ENCODE measurements at places on chromosomes 2 and 18.

- no peaks in the 10 kb centered on the region for H3K27me3 ChIP-seq
- H3K4me3 ChIP-seq, result no peak overlapping the region
- peak; percentile 51 for DNase-seq
- H3K36me3 ChIP-seq, result no peaks in the 10 kb centered on the region
- peaks cover 38% of the 10 kb centered on the region for H3K4me1 ChIP-seq
These were observed 131.5 kb downstream of the SOCS6 start for GRCh38 chr18:70420146-70420898.

DNA sequence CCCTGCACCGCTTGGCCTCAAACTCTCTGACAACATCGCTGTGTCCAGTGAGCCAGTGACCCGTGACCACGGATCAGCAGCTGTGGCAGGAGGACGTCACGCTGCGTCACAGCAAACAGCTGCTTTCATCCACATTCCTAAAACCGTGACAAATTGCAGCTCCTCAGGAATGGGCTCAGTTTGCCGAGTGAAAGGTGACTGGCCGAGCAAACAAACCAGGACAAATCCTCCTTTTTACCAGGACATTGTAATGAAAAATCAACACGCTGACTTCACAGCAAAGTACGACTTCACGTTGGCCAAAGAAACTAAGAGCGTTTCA is 57.6 kb downstream of the PXDN start:
- no peaks in the 10 kb centered on the region for H3K27me3 ChIP-seq
- peaks cover 9% of the 10 kb centered on the region for H3K4me1 ChIP-seq
- no peaks in the 10 kb centered on the region for H3K36me3 ChIP-seq
- H3K4me3 ChIP-seq, result no peak overlapping the region
- no peak for DNase-seq
- no peak overlapping the region for H3K27ac ChIP-seq

GRCh38 chr2:159944874-159945273 is 117.5 kb downstream of the PLA2R1 start:
- no peaks in the 10 kb centered on the region for H3K36me3 ChIP-seq
- no peak for DNase-seq
- H3K4me1 ChIP-seq, result peaks cover 42% of the 10 kb centered on the region
- no peak overlapping the region for H3K4me3 ChIP-seq
- H3K27me3 ChIP-seq, result no peaks in the 10 kb centered on the region
- H3K27ac ChIP-seq, result no peak overlapping the region

GRCh38 chr18:59550174-59550516 is 147.1 kb downstream of the CCBE1 start:
- no peaks in the 10 kb centered on the region for H3K27me3 ChIP-seq
- H3K4me3 ChIP-seq, result no peak overlapping the region
- no peaks in the 10 kb centered on the region for H3K4me1 ChIP-seq
- no peaks in the 10 kb centered on the region for H3K36me3 ChIP-seq

DNA sequence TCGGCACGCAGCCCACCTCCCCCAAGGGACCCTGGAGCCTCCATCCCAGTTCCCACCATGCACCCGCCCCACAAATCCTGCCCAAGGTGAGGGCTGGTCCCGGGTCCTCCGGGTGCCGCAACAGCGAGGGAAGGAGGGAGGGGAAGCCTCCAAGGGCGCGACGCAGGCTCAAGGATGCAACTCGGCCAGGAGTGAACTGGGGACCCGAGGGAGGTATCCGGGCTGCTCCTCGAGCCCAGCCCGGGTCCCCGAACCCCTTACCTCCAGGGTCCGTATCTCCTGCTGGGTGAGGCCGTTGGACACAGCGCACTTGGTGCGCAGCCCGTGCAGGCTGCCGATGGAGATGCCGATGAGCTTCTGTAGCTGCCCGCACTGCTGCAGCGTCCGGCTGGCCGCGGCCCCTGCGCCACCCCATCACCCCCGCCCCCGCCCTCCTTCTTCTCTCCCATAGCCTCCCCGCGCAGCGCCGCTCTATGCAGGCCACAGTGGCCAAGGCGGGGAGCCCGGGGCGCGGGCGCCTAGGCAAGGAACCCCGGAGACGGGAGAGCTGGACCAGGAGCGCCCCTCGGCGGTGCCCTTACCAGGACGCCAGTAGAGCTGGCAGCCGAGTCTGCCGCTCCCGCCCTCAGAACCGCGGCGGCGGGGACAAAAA is 124.1 kb downstream of the ANKRD30BL start:
- DNase-seq, result peak; percentile 3
- peaks cover 15% of the 10 kb centered on the region for H3K27me3 ChIP-seq
- H3K4me1 ChIP-seq, result no peaks in the 10 kb centered on the region
- H3K36me3 ChIP-seq, result no peaks in the 10 kb centered on the region
- H3K27ac ChIP-seq, result no peak overlapping the region

DNA sequence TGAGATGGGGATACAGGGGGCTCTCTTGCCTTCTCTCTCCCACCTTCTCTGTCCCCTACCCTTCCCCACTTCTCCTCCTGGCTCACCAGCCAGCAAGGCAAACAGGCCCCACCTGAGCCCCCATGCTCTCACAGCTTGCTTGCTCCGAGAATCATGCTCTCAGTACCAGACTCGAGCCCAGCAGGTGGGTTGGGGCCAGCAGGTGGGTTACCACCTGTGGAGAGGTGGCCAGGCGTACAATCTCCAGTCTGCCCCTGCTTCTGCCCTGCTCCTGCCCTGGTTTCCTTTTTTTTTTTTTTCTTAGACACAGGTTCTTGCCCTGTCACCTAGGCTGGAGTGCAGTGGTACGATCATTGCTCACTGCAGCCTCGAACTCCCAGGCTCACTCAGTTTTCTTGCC is 214.5 kb downstream of the SH3RF3 start:
- no peaks in the 10 kb centered on the region for H3K27me3 ChIP-seq
- no peak for DNase-seq
- H3K4me3 ChIP-seq, result no peak overlapping the region
- H3K36me3 ChIP-seq, result no peaks in the 10 kb centered on the region

DNA sequence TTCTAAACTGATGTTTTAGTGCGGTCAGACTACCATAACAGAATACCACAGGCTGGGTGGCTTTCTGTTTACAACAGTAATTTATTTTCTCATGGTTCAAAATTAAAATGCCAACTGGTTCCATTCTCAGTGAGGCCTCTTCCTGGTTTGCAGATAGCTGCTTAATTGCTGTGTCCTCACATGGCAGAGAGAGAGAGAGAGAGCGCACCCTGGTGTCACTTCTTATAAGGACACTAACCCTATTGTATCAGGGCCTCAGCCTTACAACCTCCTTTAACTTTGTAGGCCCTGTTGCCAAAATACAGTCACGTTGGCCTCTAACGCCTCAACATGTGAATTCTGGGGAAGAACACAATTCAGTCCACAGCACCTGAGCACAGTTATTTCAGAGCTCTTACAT is 37.5 kb upstream of the ZNF385B start:
- DNase-seq, result peak; percentile 28
- no peak overlapping the region for H3K4me3 ChIP-seq
- no peaks in the 10 kb centered on the region for H3K4me1 ChIP-seq
- no peaks in the 10 kb centered on the region for H3K27me3 ChIP-seq
- no peak overlapping the region for H3K27ac ChIP-seq
- H3K36me3 ChIP-seq, result no peaks in the 10 kb centered on the region

- DNase-seq, result no peak
- H3K27ac ChIP-seq, result no peak overlapping the region
- H3K4me1 ChIP-seq, result no peaks in the 10 kb centered on the region
- no peak overlapping the region for H3K4me3 ChIP-seq
- no peaks in the 10 kb centered on the region for H3K27me3 ChIP-seq
These were observed 63.4 kb downstream of the MYO5B start for GRCh38 chr18:50131591-50131990.

DNA sequence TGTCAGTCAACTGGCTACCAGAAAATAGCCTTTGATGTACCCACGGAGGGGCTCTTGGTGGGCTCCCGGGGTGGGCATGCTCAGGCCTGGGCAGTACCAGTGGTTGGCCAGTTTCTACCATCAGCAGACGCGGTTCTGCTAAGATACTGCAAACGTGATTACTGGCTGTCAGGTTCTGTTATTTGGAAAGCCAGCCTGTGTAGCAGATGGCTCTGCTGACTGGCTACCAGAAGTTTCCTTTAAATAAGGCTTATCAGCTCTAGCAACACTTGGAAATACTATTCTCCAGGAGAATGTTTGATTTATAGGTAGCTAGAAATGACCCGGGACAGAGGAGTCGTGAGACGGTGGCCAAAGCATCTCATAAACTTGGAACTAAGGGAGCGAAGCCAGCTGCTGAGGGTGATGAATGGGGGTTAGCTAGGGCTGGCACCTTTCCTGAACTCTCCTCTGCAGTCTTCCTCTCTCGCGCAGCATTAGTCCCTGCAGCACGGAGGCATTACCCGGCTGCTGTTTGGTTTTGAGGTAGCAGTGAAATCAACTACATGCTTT is 171.9 kb downstream of the AGAP1 start:
- H3K4me3 ChIP-seq, result no peak overlapping the region
- peaks cover 2% of the 10 kb centered on the region for H3K4me1 ChIP-seq
- DNase-seq, result peak; percentile 73
- H3K27me3 ChIP-seq, result peaks cover 8% of the 10 kb centered on the region

GRCh38 chr2:9813312-9814128 is 29.8 kb upstream of the TAF1B start:
- no peak overlapping the region for H3K27ac ChIP-seq
- peak; percentile 61 for DNase-seq
- no peaks in the 10 kb centered on the region for H3K36me3 ChIP-seq

DNA sequence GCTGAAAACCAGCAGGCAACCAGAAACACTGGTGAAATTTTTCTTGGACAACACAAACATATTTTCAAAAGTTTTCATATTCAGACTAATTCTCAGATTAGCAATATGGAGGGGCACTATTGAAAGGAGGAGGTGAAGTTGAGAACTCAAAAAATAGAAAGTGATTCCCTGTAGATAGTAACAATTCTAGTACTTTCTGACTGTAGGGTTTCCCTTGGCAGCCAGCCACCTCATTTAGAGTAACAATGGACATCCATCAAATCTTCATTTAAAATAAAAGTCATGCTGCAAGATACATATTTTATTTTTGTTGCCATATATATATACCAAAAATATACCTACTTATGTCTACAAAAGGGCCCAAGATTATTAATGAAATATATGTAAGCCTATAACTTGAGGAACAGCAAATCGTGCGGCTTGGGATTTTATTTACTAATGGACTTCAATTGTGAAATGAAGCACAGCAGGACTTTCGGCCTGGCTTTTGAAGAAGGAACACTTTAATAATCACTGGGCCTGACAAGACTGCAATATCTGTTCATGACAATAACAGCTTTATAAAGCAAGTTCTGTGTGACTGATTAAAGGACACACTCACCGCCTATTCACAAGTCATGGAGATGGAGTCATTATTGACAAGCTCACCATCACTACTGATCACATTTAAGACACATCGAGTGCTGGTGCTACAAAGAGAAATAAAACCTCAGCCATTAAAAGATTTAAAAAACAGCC is 6.8 kb upstream of the NR4A2 start:
- no peak overlapping the region for H3K27ac ChIP-seq
- peaks cover 18% of the 10 kb centered on the region for H3K4me1 ChIP-seq
- H3K36me3 ChIP-seq, result no peaks in the 10 kb centered on the region
- no peaks in the 10 kb centered on the region for H3K27me3 ChIP-seq

- no peaks in the 10 kb centered on the region for H3K27me3 ChIP-seq
- DNase-seq, result no peak
- H3K4me1 ChIP-seq, result no peaks in the 10 kb centered on the region
- H3K36me3 ChIP-seq, result no peaks in the 10 kb centered on the region
- H3K4me3 ChIP-seq, result no peak overlapping the region
These were observed 148.9 kb upstream of the SLC39A10 start for GRCh38 chr2:195508139-195508455.

- no peaks in the 10 kb centered on the region for H3K4me1 ChIP-seq
- no peaks in the 10 kb centered on the region for H3K27me3 ChIP-seq
These were observed 293.0 kb downstream of the NDUFA10 start for GRCh38 chr2:239731998-239732665.

DNA sequence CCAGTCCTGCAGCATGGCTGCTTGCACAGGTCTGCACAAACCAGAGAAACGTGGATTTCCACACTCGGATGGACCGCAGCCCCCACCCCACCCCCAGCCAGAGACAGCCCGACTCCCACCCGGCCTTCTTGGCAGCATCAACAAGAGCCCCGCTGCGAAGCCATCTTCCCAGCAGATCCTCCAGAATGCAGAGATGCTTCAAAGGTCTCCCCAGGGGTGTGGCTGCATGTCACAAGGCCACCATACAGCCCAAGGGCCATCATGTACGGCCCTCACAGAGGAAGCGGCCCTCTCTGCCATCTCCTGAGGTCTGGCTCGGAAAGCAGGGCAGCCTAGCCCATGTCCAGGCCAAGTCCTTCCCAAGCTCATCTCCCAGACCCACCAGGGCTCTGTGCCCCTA is 11.5 kb downstream of the DNMT3A start:
- no peak overlapping the region for H3K4me3 ChIP-seq
- no peak for DNase-seq
- no peaks in the 10 kb centered on the region for H3K27me3 ChIP-seq
- H3K27ac ChIP-seq, result no peak overlapping the region
- H3K4me1 ChIP-seq, result no peaks in the 10 kb centered on the region

GRCh38 chr2:126732682-126733245 is 76.8 kb downstream of the GYPC start:
- no peak overlapping the region for H3K27ac ChIP-seq
- DNase-seq, result no peak
- no peak overlapping the region for H3K4me3 ChIP-seq
- no peaks in the 10 kb centered on the region for H3K36me3 ChIP-seq
- H3K4me1 ChIP-seq, result no peaks in the 10 kb centered on the region
- H3K27me3 ChIP-seq, result no peaks in the 10 kb centered on the region

GRCh38 chr2:49240608-49241007 is 86.3 kb upstream of the FSHR start:
- H3K4me1 ChIP-seq, result no peaks in the 10 kb centered on the region
- H3K27me3 ChIP-seq, result no peaks in the 10 kb centered on the region
- DNase-seq, result no peak

DNA sequence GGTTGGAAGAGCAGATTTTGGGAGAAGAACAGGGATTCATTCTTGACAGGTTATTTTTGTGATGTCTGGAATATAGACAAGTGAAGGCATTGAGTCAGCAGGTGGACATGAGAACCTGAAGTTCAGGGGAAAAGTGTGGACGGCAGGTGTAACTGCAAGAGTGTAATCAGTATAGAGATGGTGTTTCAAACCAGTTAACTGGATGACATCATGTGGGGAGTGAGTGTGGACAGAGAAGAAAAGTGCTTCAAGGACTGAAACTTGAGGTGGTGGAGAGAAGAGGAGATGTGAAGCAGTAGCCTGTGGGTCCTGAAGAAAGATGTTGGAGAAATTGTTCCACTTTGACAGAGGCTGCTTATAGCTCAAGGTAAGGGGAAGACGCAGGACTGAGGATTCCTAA is 7.1 kb downstream of the IL1RL1 start:
- H3K27ac ChIP-seq, result no peak overlapping the region
- no peak for DNase-seq
- peaks cover 34% of the 10 kb centered on the region for H3K4me1 ChIP-seq
- H3K27me3 ChIP-seq, result no peaks in the 10 kb centered on the region
- no peaks in the 10 kb centered on the region for H3K36me3 ChIP-seq

DNA sequence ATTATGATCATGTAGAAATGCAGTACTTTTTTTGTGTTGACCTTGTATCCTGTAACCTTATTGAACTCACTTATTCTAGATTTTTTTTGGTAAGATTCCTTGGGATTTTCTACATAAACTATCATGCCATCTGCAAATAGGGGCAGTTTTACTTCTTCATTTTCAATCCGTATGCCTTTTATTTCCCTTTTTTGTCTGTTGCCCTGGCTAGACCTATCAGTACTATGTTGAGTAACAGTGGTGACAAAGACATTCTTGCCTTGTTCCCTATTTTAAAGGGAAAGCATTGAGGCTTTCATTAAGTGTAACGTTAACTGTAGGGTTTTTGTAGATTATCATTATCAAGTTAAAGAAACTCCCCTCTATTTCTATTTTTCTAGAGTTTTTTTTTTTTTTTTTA is 92.3 kb downstream of the LYPD1 start:
- no peaks in the 10 kb centered on the region for H3K27me3 ChIP-seq
- H3K27ac ChIP-seq, result no peak overlapping the region
- DNase-seq, result no peak
- H3K4me1 ChIP-seq, result no peaks in the 10 kb centered on the region
